Left cardiac atrium (tissue), 4 donors: ENCODE measurements at places on chromosomes 11 and 22. TPM values are rescaled to one million over a fixed set of nuclear protein-coding genes. Genes with fewer than 3 reads are reported as not detected.

GRCh38 chr11:24225501-24225900 is 271.4 kb upstream of the LUZP2 start:
- DNase-seq, result no peak

GRCh38 chr22:49767355-49768062 is 60.2 kb downstream of the BRD1 start:
- DNase-seq, result no peak

Gene BBOX1
- total RNA-seq, result 0.29 TPM

DNA sequence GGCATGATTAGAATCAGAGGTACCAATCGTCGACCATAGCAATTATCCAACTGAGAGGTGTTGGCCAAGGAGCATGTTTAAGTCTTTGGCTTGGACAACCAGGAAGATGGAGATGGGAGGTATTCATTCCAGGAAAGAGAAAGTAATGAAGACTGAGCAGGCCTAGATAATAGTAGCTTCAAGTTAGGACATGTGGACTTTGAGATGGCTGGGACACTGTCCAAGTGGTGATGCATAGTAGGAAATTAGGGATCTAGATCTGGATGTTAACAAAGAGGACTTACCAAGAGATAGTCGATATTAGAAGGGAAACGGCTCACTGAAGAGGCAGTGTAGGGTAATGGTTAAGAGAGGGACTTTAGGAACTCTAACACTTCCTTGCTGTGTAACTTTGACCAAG is 266.7 kb downstream of the FAM76B start:
- no peak for DNase-seq

GRCh38 chr11:64234647-64235379 is 429 bp downstream of the VEGFB start:
- DNase-seq, result no peak

DNA sequence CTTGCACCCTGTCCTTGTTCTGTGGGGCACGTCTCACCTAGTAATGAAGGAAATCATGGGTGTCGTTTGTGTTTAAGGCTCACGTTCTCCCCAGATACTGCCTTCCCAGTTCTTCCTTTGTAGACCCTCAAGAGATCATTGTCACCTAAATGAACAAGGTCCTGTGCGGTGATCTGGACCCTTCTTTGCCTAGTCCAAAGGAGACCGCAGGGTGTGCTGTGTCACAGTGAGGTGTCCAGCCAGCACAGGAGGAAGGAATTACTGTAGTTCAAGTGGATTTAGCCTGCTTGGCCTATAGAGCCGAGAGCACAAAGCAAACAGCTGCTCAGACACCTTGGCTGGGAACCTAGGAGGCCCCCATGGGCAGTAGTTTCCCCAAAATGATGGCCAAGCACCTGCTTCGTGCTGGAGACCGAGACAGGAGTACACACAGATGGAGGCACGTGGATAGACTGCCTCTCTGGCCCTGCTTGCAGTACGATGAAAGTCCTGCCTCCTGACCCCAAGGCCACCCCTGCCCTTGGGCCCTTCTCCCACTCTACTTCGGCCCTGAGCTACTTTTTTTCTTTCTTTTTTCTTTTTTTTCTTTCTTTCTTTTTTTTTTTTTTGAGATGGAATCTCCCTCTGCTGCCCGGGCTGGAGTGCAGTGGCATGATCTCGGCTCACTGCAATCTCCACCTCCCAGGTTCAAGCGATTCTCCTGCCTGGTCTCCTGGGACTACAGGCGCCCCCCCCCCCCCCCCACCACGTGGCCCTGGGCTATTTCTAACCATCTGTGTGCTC is 19.4 kb upstream of the PPFIA1 start:
- DNase-seq, result no peak

DNA sequence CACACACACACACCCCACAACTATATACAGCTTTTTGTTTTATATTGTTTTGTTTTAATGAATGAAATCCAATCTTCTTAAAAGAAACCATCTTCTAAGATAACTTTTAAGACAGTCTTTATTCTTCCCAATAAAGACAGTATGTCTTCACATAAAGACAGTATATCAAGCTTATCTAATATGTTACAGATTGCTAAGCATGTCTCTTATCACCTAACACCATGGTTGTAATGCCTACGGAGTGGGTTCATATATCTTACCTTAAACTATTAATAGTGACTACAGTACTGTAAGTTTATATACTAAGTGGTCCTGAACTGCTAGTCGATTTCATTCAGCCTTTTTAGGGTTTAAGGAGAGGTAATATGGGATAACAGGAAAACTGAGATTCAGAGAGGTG is 8.5 kb downstream of the RNF141 start:
- no peak for DNase-seq

Gene HBE1
- total RNA-seq, result not detected

GRCh38 chr11:103744496-103745153 is 291.8 kb upstream of the DDI1 start:
- no peak for DNase-seq

Gene MMP27
- total RNA-seq, result not detected

- DNase-seq, result no peak
Observed at GRCh38 chr11:96167787-96168186, 175.2 kb downstream of the MAML2 start.

Gene CD6
- 0.65 TPM for total RNA-seq

Gene ADAMTS15
- total RNA-seq, result 29.8 TPM

DNA sequence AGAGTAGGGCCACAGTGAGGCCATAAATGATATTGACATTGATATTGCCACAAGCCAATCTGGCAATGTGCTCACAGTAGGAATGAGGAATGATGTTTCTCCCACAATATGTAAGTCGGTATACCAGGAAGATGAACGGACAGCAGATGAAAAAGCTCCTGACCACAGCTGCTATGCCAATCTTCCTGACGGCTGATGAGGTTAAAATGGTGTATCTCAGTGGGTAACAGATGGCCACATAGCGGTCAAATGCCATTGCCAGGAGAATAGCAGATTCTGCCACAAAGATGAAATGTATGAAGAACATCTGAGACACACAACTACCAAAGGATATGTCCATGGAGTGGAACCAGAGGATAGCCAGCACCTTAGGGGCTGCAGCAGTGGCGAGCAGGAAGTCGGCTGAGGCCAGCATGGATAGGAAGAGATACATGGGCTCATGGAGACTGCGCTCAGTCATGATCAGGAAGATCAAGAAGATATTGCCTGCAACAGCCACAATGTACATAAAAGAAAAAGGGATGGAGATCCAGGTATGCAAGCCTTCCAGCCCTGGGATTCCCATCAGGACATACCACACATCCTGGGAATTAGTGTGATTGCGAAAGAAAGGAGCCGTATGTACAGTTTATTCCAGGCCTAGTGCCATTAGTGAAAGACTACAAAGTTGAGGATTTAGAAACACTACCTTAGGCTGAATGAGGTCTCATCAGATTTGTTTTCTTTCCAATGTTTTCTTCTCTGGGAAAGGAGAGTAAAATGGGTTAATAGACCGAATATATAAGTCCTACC is 22.2 kb downstream of the OR51V1 start:
- no peak for DNase-seq
